ENCODE measurements at places on chromosomes 6 and 20. TPM values are rescaled to one million over a fixed set of nuclear protein-coding genes. Genes with fewer than 3 reads are reported as not detected.

Gene NELFCD
- total RNA-seq: 65.6 TPM

Gene OLIG3
- total RNA-seq: not detected

Gene GLP1R
- total RNA-seq: not detected

Gene LKAAEAR1
- total RNA-seq: 0.31 TPM

Gene TMEM217
- 3.9 TPM for total RNA-seq

Gene JPH2
- not detected for total RNA-seq

Gene HLA-DQA1
- total RNA-seq: 6.1 TPM

Gene FAM83C
- total RNA-seq: not detected

Gene GNAS-AS1
- total RNA-seq: 0.89 TPM

Gene VPS52
- 71.8 TPM for total RNA-seq

Gene CRIP3
- total RNA-seq: 0.29 TPM

Gene SLC2A4RG
- 98.4 TPM for total RNA-seq
